A172 (cell line): ENCODE measurements at places on chromosomes 16 and 17.

DNA sequence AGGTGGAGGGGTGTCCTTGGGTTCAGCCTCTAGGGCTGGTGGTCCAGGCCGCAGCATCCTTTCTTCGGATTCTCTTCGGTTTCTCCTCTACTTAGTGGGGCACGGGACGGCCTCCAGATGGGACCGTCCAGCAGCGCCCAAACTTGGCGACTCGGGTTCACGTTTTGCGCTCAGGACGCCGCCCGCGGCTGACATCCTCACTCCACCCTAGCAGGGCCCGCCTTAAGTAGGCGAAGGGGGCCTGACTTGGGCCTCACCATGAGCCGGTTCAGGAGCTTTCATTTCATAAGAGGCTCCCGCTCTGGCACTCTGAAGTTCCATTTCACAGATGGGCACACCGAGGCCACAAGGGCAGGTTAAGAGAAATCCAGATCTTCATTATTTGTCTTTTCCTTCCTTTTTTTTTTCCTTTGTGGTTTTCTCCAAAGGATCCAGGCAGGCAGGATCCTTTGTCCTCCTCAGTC lies 141.2 kb downstream of the SEC14L1 start:
- DNase-seq: no peak

GRCh38 chr16:79748629-79749028 lies 148.1 kb upstream of the MAF start:
- DNase-seq: no peak

DNA sequence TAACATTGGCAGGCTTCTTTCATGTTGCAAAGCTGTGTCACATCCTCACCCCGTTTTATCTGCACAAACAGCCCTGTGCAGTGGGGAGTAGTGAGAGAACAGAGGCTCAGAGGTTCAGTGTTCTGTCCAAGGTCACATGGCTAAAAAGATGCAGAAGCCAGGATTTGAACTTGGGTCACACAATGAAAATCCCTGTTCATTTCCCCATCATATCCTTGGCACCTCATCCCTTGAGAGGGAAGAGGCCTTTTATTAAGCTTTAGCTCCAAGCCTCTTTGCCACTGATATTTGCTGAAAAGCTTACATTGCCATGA lies 106.6 kb downstream of the AMFR start:
- no peak for DNase-seq

- DNase-seq: no peak
Observed at GRCh38 chr16:84443166-84443802, 61.2 kb downstream of the MEAK7 start.

GRCh38 chr17:28327709-28328108 lies 7.6 kb downstream of the IFT20 start:
- DNase-seq: no peak

DNA sequence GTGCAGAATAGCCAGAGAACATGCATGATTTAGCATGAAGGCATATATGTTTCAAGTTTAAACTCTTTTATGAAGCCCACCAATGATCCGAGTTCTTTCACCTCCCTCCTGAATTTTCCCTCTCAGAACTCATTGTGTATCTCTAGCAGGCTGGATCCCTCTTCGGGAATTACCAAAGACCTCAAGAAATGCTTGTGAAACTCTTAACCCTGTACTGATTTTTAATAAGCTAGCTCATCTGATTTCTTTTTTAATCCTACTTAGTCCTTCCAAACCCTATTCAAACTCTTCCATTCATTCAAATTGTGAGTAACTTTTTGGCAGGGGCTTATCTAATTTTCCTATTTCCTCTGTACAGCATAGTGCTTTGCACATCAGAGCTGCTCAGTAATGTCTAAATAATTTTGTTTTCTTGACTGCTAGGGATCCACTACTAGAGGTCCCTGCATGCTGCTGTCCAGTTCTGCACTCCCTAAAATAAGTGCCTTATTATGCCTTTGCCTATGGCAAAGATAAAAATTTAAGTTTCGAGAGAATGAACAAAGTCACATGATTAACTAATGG lies 723.8 kb downstream of the CDH11 start:
- DNase-seq: no peak

GRCh38 chr17:39794249-39794970 lies 56.7 kb downstream of the GRB7 start:
- DNase-seq: no peak

DNA sequence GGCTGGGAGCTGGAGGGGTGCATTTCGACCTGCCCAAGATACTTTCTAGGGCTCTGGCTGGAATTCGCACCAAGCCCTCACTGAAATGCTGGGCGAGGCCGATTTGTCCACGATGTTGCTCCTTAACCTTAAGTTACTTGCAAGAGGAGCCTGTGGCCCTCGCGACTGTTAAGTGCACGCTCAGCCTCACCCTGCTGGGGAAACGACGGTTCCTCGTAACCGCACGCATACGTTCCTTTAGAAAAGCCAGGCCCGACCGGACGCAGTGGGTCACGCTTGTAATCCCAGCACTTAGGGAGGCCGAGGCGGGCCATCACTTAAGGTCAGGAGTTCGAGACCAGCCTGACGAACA lies 607 bp upstream of the NCOR1 start:
- DNase-seq: peak; percentile 28

GRCh38 chr16:12089492-12090150 lies 113.1 kb downstream of the SNX29 start:
- DNase-seq: peak; percentile 75

DNA sequence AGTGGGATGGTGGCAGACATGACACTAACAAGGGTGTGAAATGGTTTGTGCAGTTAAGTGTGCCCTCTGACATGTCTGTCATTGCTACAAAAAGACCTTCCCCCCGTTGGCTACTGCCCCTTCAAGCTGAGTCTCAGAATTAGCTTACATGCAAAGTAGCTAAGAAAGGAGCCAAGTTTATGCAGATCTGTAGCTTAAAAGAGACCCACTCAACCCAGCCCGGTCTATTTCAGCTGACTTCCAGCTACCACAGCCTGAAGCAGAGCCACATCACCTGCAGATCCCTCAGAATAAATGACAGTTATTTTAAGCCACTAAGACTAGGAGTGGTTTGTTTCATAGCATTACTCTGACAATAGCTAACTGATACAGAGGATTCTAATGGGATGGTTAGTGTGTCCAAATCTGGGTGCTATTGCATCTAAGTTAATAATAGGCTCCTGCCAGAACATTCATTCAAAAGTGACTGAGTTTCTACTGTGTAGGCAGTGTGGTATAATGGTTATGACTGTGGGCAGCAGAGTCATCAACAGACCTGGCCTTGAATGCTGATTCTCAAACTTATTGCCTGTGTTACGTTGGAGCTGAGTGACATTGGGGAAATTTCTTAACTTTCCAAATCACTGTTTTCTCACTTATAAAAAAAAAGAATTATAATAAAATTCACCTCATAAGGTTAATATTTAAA lies 11.7 kb downstream of the C17orf67 start:
- DNase-seq: no peak

- DNase-seq: no peak
Observed at GRCh38 chr17:2803971-2804370, 7.7 kb downstream of the RAP1GAP2 start.

DNA sequence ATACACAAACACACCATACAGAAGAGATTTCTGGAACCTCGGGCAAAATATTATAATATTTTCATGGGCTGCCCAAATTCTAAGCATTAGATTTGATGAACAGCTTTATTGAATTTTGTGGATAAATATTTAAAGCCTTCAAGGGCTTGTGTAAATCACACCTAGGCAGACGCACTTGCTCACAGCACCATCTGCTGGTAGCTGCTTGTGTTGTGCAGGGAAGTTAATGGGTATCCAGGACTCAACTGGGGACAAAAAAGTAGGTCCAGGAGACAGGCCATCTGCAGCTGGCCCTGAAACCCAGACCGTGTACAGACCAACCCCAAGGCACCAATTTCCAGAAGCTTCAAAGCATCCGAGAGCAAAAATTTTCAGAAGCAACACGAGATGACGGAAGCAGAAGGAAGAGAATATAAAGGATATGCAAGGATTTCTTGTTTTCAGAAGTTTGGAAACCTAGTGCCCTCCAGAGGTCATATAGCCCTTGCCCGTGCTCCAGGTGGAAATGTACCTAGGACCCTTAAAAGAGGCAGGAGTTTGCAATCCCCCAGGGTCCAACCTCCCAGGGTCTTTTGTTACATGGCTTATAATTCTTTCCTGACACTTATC lies 140.0 kb downstream of the CHD9NB start:
- peak; percentile 51 for DNase-seq
